ENCODE measurements at places on chromosomes 2 and 18.

DNA sequence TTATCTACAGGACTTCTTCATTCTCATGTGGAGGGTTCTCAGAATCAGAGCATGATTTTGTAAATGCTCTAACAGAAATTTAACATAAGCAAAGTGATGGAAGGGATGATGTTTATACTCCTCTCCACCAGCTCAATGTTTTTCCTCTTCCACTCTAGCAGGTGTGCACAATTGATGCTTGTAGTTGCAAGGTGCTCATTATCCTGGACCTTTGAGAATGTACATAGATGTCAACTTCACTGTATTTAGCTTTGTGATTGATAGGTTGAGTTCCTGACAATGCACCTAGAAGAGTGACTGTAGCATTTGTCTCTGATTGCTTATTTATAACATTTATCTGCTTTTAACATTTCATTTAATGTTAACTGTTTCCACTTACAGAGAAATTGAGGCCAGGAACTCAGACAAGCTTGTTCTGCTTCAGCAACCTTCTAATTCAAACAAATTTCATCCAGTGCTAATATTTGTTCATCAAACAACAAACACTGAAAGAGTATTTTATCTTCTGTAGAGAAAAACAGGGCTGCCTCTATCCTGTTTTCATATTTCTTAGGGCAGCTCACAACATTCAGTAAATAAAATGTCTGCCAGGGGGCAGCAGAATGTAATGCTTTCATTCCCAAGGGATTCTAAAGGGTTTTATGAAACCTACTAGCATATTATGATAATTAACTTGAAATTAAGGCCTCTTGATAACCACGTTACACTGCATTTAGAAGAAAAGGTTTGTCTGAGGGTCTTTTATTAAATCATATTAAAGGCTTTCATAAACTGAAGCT lies 127.9 kb upstream of the NOL4 start:
- DNase-seq = no peak

- no peak for DNase-seq
These were observed 77.8 kb downstream of the FAM161A start for GRCh38 chr2:61775956-61776570.

GRCh38 chr2:24513281-24514071 lies 22.4 kb downstream of the NCOA1 start:
- no peak for DNase-seq

DNA sequence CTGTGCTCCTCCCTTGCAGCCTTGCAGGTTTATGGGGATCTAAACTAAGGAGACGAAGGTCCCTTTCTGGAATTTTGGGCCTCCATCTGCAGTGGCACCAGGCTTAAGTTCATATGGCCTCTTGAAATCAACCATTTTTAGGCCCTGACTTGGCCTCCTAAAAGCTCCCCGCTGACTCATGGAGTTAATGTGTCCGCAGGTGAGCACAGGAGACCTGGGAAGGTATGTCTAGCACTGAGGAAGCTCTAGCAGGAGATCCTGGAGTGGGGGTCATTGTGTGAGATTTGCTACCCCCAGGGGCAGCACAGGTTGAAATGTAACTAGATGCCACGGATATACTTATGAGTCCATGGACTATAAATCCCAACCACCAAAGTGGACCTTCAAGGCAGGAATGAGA lies 95.9 kb upstream of the CELF4 start:
- no peak for DNase-seq

GRCh38 chr2:10954856-10955818 lies 43.4 kb downstream of the KCNF1 start:
- DNase-seq = peak; percentile 46

DNA sequence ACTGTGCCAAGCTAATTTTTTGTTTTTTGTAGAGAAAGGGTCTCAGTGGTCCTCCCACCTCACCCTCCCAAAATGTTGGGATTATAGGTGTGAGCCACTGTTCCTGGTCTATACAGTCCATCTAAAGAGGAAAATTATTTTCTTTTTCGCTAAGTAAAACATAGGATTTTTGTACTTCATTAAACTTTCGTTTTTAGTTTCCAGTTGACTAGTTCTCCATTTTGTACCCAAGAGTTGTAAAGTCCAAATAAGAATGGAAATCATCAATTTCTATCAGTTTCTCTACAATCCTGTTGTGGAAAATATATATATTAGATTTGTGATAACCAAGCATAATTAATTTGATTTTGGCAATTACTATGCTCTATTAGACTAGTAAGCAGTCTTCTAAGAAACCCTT lies 156.4 kb downstream of the BABAM2 start:
- no peak for DNase-seq

DNA sequence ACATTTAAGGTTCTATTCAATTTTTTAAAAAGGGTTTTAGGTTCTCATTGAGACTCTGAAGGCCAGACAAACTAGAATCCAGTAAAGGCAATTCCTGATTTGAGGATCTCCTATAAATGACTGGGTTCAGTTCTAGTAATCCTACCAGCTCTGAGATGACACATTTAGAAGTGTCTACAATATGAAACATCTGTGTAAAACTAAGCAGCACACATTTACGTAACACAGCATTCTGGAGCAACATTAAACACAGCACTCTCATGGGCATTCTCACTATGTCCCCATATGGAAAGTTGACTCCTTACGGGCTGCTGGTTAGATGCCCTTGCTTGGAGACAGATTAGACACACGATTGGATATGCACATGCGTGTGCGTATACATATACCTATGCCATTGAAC lies 114.4 kb downstream of the ZNF385B start:
- DNase-seq = no peak

DNA sequence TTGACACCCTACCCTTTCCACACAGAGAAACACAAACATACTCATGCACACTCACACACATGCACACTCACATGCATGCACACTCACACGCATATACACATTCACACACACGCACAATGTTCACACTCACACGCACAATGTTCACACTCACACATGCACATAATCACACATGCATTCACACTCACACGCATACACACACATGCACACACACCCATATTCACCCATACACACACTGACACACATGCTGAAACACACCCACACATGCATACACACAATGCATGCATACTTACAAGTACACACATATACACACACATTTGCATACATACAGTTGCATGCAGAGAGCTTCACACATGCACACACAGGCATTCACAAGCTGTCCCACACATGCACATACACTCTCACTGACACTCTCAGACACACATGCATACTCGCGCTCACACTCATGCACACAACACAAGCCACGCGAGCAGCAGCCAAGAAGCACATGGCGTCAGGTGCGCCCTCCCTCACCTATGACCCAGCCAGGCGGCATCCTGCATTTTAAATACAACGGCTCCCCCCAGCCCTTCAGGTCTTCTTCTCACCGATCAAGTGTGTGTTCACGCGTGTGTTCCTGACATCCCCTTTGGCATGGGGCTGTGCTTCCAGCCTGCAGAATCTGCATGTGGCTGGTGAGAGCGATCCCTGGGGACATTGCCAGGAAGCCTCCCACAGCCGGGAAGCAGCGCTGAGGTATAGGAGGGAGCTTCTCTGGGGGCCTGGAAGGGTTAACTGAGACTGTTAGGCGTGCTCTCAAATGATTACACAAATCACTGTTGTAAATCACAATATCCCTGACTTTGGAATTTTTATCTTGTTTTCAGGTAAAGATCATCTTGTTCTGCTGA lies 195.1 kb downstream of the RTP5 start:
- peak; percentile 54 for DNase-seq

GRCh38 chr2:100004959-100005387 lies 137.4 kb downstream of the AFF3 start:
- no peak for DNase-seq

- DNase-seq = no peak
These were observed 9.5 kb downstream of the SEPTIN2 start for GRCh38 chr2:241325257-241325656.

DNA sequence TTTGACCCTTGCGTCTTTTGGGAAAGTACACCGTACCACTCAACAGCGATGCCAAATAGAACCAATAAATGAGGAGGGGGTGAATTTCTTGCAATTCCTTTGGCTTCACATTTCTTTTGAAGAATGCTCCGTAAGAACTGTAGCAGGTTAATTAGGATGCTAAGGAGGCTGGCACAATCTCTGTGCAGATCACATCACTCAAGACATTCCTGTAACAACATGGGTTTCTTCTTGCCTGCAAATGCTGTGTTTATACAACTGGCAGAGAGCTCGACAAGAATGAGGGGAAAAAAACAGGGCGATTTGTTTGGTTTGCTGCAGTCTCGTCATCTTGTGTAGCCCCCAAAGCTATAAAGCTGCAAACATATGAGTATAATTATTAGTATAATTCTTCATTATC lies 424.8 kb upstream of the DCC start:
- DNase-seq = no peak

- DNase-seq = no peak
These were observed 4.3 kb upstream of the INO80C start for GRCh38 chr18:35502052-35502451.

DNA sequence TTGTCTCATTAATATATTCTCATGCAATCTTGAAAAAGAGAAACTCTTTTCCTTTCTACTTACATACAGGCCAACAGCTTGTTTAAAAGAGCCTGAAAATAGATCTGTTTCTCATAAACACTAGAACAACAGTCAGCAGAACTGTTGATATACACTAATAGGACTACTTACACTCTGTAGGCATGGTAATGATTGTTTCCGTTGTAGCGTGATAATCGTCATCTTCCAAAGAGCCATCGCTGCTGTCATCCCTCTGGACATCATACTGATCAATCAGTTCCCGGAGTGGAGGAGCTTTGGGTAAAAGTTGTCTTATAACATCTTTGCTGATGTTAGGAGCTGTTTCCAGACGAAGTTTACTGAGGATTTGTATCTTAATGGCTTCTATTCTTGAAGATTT lies 476 bp downstream of the MSTN start:
- no peak for DNase-seq

GRCh38 chr2:225599856-225600255 lies 200.3 kb downstream of the NYAP2 start:
- DNase-seq = no peak

GRCh38 chr2:134406311-134406710 lies 152.4 kb downstream of the MGAT5 start:
- no peak for DNase-seq
